ENCODE measurements at places on chromosomes 5 and 9.

- no peak for DNase-seq
These were observed 44.1 kb upstream of the POU5F2 start for GRCh38 chr5:93785475-93785874.

DNA sequence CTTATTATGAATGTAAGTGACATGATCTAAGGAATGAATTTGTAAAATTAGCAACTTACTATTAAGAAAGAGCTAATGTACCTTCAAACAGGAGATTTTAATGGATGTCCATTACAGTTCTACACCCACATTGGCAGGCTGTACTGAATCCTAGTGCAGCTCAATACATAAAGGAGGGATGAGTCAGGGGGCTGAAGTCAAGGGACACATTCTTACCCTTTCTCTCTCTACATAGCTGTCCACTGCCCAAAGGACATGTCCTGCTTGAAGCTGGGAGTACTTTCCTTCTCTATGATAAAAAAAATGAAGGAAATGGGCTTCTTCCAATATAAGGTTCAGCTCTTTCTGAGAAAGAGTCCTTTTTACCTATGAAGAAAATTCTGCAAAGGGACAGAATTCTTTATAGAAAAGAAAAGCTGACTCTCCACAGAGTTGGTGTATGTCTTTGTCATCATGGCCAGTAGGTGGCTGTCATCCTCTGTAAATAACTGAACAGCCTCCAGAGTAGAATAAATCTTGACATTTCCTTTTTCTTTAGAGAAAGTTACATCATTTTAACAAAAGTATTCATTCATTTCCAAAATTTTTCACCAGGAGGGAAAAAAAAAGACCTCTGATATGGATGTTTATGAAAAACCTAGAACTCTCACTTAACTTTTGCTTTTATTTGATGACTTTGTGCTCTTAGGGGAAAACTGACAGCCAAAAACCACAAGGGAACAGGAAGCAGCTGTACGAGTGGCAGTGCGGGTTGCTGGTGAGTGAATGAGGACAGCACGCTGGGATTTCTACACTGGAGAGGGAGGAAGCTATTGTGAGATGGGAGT, 13.1 kb upstream of the IFNA14 start:
- DNase-seq, result no peak

GRCh38 chr9:14616188-14616982, 76.8 kb downstream of the ZDHHC21 start:
- DNase-seq, result no peak

DNA sequence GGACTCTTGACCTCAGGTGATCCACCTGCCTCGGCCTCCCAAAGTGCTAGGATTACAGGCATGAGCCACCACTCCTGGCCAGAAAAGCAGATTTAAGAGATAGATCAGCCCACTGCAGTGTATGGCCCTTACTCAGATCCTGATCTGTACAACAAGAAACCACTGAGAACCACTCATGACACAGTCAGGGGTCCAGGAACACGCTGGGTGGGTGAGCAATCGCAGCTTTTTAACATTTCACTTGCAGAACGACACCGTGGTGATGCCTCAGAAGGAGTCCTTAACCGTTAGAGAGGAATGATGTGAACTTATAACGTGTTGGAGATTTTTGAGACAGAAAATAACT, 45.3 kb upstream of the NSMF start:
- no peak for DNase-seq

- no peak for DNase-seq
These were observed 517 bp upstream of the EXOSC2 start for GRCh38 chr9:130693101-130693425.

GRCh38 chr9:127380479-127380878, 16.5 kb upstream of the SLC2A8 start:
- DNase-seq, result peak; percentile 26

DNA sequence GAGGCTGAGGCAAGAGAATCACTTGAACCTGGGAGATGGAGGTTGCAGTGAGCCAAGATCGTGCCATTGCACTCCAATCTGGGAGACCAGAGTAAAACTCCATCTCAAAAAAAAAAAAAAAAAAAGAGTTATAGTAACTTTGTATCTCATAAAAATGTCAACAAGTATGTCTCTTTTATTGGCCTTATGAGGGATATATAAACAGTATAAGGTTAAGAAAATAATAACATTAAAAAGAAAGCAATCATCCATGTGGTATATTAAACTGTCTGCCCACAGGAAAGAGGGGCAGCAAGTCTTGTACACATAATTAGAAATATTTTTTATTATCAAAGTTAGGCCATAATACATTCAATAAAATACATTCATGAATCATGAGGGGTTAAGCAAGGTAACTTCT, 259.4 kb upstream of the KLF9 start:
- DNase-seq, result no peak

DNA sequence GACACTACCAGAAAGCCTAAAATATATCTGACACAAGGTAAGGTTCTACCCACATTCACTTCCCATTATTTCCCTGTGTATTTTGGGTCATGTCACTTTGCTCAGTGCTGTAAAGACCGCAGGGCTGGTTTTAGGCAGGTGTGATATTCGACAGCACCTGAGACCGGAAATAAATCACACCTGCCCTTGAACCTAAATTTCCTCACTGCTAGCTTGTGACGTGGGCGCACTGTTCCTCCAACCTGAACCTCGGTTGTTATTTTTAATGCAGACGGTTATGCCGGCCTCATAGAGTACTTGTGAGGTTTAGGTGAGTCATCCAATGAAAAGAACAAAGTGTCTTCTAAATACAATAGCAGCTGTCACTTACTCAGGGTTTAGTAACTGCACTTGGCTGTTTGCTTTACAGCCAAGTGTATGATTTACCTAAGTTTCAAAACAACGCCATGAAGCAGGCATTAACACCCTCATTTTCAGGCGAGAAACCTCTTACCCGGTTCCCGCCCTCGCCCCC, 20.7 kb upstream of the ZNF782 start:
- DNase-seq, result peak; percentile 64

GRCh38 chr9:3296536-3296935, 229.3 kb downstream of the RFX3 start:
- no peak for DNase-seq

Measured in activated CD8-positive, alpha-beta memory T cell treated with anti-CD3 and anti-CD28 coated beads for 24 hours (primary cell).